ENCODE measurements at places on chromosomes 12 and 14.

- DNase-seq = no peak
These were observed 34.5 kb upstream of the RIC8B start for GRCh38 chr12:106739815-106740530.

GRCh38 chr12:52631676-52632459 lies 13.5 kb upstream of the KRT73 start:
- no peak for DNase-seq

GRCh38 chr14:70770490-70770889 lies 38.8 kb downstream of the MAP3K9 start:
- no peak for DNase-seq

- DNase-seq = no peak
These were observed 11.0 kb upstream of the IRF2BPL start for GRCh38 chr14:77039285-77040058.

GRCh38 chr14:60317609-60318008 lies 68.6 kb downstream of the PPM1A start:
- no peak for DNase-seq

DNA sequence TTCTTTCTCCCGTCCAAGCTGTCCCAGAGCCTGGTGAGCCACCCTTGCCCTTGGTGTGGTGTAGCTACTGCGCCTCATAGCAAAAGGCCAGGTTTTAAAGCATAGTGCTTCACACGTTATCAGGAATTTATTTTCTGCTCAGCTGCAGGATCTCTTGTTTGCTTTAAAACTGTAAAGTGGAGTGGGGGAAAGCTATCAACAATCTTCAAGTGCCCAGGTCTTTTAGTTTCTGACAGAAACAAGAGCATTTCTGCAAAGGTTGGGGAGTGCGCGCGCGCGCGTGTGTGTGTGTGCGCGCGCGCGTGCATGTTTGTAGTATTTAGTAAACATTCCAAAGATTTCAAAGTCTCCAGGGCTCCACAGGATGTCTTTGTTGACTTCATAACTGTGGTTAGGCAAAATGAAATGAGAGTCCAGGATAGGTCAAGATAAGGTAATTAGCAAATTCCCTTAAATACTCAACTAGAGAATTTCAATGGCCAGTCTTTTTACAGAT lies 45.5 kb downstream of the EML1 start:
- DNase-seq = no peak
